T-cell (primary cell): ENCODE measurements at places on chromosomes 16 and 17.

- DNase-seq: no peak
These were observed 4.6 kb upstream of the PMP22 start for GRCh38 chr17:15269780-15270089.

GRCh38 chr16:727291-727977, 528 bp downstream of the HAGHL start:
- DNase-seq: no peak

DNA sequence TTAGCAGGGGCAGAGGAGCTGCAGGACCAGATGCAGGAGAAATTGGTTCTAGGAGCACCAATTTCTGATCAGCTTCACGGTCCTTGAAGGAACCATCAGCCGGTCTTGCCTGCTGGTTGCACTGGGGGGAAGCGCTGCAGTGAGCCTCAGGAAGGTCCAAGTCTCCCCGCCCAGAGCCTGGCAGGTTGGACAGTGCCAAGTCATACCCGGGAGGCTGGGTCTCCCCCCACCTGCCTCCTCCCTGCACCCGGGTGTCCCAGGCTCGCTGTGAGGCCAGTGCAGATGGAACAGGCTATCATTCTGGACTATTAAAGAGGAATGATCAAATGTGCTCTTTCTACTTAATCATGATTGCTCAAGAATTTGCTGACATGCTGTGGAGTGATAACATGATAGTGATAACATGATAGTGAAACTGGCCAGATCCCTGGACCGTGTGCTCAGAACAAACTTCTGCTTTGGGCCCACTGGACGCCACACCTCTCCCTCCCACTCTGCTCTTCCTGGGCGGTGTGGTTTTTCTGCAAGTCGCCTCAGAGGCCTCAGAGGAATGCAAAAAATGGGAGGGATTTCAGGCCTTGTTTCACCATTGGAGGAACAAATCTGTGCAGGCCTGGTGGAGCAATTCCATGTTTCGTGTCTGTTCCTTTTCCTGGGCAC, 236.0 kb downstream of the IRF8 start:
- no peak for DNase-seq

GRCh38 chr16:3957344-3957980, 76.9 kb upstream of the CREBBP start:
- no peak for DNase-seq

- DNase-seq: no peak
These were observed 71.2 kb downstream of the PCTP start for GRCh38 chr17:55822028-55822427.
